Lower leg skin (tissue), 4 donors: ENCODE measurements at places on chromosomes 2 and 18.
A peak's percentile ranks its signal among the peaks of the same experiment; 100 is the strongest.

- DNase-seq = no peak
These were observed 36.3 kb downstream of the SMAD2 start for GRCh38 chr18:47893939-47894699.

GRCh38 chr18:55665506-55665905, 77.5 kb upstream of the TCF4 start:
- no peak for DNase-seq

DNA sequence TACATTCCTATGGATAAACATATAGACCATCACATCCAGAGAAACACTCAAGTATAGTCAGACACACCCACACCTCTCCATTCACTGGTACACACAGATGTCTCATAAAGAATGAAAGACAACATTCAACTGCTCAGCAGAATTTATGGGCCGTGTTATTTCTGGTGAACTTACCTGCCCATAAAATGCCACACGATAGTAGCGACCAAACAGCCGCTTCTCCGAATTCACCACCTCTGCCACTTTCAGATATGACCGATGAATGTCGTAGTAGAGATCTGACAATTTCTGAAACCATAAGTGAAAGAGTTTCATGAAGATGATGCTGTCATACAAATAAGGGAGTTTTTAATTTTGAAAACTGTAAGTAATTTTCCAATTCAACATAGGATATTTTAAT, 70.7 kb upstream of the CCDC195 start:
- no peak for DNase-seq

DNA sequence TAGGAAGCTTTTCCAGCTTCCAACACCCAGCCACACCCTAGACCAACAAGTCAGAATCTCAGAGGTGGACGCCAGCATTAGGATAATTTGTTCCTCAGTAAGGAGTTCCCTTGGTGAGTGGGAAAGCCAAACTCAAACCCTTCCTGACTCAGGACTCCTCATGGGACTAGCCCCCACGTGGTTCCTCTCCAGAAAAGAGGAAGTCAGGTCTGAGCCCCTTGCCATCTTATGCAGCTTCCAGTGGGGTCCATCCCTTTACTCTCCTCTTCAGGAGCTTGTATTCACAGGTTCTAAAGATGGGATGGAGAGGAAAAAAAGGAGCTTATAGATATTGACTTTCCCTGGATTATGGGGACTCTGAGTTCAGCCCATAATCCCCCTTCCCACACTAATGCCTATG, 14.8 kb upstream of the NOTO start:
- no peak for DNase-seq

GRCh38 chr2:58539973-58540372, 298.8 kb upstream of the FANCL start:
- DNase-seq = no peak

DNA sequence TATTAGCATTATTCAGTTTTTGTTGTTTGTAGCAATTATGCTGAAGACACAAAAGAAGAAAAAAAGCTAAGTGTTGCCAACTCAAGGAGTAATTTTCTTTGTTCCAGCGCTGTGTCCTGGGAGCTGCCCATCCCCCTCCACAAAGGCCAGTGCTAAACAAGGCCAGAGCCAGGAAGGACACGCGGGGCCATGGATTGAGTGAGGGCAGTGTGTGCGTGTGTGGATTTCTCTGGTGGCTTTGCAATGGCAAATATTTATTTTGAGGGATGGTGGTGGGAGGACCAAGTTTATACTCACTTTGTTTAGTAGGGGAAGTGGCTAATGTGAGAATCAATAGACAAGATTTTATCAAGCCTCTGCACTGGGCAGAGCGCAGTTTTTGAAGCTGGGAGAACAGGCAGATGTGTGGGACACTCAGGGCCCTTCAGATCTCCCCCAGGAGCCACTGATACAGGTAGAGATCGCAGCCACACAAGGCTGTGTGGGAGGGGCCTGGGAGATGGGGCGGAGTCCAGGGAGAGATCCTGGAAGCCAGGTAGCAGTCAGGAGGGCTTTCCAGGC, 11.4 kb downstream of the AGAP1 start:
- DNase-seq = no peak

GRCh38 chr18:11791131-11791530, 60.1 kb upstream of the CHMP1B start:
- DNase-seq = no peak

DNA sequence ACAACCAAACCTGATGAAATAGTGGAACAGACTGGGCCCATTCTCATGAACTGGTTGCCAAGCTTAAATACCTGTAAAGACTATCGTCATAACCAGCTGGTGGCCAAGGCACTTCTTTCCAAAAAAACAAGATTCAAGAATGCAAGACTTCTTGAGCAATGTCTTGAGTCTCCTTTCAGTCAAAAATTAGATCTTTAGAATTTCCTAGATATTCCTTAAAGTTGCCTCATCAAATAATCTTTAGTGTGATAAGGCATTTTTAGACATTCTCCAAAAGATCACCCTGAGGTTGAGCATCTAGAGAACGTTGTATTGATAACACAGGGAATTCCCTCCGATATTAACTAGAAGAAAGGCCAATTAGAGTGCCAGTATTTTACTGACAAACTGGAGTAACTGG, 236.4 kb upstream of the MEX3C start:
- no peak for DNase-seq

DNA sequence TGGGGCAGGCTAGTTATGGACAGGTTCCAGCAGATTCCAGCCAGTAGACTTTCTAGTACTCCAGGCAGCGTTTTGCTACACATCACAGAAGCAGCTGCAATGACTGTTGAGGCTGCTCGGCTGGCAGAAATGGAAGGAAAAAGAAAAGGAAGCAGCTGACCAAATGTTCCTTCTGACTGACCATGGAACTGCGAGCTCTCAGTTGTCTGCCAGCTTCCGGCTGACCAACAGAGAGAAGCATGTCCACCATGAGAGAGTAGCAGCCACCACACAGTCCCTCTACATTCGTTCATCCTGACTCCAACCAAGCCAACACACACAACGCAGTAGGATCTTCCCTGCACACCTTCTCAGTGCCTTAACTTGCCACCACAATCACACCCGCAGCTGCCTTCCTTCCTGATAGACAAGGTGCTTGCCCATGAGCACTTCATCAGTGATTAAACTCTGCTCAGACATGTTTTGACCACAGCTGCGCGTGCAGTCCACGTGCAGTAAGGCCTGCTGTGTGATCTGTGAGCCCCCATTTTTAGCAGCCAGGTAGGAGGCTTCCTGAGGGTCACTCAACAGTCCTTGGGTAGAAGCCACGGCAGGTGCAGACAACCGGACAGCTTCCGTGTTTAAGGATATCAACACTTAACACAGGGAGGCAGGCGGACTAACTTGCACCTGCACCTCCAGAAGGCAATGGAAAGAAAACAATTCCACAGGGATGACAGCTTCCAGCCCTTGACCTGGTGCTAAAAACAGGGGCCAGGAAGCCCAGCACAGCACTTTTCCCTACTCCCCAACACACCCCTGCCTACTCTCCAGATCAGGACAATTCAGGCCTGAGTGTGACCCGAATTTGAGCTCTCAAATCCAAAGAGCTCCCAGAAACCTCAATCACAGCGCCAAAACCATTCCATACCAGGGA, 996 bp downstream of the TGFBRAP1 start:
- DNase-seq = peak; percentile 35
